ENCODE measurements at places on chromosomes 1 and 21.

DNA sequence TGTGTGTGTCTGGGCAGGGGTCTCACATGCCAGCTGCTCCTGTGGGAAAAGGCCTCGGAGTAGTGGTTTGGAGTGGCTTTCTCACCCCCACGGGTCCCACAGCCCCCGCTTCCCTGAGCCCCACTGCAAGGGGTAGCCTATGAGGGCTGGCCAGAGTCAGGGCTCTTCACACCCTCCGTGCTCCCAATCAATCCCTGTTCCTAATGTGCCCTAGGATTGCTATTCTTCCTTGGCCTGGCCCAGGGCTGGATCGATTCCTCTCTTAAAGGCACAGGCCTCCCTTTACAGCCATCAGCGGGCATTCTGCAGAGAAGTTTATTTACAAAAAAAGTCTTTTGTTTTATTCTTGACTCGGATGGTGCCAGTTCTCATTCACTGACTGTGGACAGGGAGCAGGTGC lies 19.3 kb upstream of the ACTL8 start:
- DNase-seq, result no peak

GRCh38 chr1:15740924-15741850 lies 1.1 kb upstream of the TMEM82 start:
- DNase-seq, result peak; percentile 86

DNA sequence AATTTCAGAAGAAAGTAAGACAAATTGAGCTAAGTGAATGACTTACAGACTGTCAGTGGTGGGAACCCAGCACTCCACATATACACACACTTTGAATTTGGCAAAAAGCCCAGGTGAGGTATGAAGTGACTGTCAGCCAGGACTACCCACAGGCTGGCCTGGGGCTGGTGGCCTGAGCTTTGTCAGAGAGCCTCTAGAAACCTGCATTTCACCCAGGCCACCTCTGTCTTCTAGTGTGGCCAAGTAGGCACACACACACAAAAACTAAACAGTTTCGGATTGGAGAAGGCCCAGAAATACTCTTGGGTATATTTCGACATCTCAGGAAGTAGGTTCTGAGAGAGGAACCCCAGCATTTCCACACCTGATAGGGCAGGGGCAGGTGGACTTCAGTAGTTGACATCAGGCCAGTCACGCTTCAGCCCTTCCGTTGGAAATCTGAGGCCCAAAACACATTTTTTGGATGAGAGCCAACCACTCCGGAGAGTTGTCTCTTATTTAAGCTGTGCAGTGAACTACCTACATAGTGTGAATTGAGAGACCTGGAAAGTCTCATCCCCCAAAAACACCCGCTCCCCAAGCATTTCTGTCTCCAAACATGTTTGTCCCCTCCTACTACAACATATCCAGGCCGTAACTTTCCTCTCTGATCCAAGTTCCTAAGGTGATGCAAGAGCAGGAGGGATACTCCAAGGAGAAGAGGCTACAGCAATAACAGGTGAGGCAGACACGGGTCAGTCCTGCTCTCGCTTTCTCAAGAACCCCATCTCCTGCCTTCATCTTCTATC lies 167.2 kb upstream of the PROX1 start:
- DNase-seq, result peak; percentile 55

DNA sequence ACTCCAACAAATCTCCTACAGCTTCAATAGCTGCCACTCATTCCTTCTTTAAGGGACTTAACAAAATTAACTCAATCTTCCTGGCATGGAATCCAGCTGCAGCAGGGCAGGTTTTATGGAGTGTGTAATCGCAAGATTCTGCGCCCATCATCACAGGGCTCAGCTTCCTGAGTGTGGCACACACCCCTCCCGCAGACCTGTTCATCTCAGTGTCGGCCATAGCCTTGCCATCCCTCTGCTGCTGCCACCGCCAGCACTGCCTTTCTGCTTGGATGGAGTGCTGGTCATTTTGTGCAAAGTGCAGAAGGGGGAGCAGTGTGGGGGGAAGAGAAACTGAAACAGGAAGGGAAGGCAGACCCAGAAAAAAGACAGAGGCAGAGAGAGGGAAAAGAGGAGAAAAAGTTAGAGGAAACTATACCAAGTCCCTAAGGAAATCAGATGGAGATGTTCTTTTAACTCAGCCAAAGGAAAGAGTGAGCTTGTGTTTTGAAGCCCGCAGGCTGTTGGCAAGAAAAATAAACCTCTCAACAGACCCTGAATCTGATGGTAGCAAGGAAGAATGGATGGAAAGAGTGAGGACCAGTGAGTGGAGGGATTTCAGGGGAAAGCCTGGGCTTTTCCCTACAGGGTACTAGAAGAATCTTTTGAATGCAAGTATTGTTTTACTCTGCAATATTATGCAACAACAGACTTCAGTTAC lies 324.2 kb downstream of the SEC16B start:
- DNase-seq, result no peak

DNA sequence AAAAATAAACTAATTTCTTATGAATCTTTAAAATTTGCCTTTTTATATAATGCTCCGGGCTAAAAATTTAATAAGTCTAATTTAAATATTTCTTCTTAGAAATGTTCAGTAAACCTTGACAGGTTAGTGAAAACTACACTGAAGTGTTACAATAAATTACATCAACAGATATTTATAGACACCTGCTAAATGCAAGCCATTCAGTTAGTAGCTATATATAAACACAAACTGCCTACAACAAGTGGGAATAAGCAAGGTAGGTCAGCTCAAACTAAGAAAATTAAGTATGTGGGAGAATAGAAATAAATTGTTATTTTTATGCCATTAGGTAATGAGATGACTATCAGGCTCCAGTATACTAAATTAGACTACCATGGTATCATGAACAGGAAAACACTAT lies 215.6 kb downstream of the DENND1B start:
- no peak for DNase-seq

DNA sequence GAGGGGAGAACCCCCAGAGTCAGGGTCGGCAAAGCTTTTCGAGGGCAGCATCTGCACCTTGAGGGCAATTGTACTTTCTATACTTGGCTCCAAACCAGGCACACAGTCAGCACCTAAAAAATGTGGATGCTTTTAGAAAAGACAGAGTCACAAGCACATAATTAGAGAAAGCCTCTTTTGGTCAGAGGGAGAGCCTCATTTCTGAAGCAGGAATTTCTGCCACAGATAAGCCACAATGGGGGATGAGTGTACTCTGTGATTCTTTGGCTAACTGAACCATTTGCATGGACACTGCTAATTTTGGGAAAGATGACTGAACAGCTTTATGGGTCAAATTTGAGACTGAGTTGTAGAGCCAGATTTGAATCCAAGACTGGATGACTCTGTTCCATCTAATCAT lies 635.7 kb downstream of the KIF26B start:
- no peak for DNase-seq

GRCh38 chr1:185487936-185488335 lies 170.9 kb upstream of the IVNS1ABP start:
- no peak for DNase-seq

GRCh38 chr1:112371775-112372174 lies 24.2 kb upstream of the CTTNBP2NL start:
- DNase-seq, result no peak

All from MCF 10A (cell line).